ENCODE measurements at places on chromosomes 7 and 10.

- DNase-seq: no peak
These were observed 37.0 kb downstream of the PFKP start for GRCh38 chr10:3104251-3104918.

GRCh38 chr7:3683546-3684539 is 382.8 kb downstream of the SDK1 start:
- no peak for DNase-seq

- no peak for DNase-seq
These were observed 166.5 kb downstream of the LSM5 start for GRCh38 chr7:32323712-32324111.

DNA sequence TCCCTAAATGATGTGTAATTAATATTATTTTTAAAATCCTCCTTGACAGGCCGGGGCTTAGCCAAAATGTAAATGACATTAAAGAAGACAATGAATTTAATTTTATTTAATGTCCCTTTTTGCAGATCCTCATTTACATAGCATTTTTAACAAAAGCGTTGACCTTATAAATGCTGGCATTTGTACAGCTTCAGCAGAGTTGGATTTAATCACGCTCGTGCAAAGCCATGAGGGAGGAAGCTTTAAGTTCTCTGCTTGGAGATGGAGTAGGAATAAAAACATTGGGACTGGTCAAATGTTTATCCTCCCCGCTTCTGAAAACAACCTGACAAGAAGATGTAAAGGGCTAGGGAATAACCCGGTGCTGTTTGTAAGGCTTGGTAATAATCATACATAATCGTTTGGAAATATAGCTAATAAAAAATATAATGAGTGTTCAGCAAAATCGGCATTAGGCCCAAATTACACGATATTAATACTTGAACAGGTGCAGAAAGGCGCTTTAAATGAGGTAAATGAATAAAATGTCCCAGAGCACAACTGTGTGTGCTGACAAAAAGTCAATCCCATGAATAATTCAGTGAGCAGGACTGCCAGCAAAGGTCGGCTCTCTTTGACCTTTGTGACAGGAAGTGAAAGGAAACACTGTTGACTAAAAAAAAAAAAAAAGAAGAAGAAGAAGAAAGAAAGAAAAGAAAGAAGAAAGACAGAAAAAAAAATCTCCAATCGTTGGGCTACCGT is 11.5 kb downstream of the EBF3 start:
- DNase-seq: no peak

GRCh38 chr7:14626076-14626475 is 276.5 kb downstream of the DGKB start:
- no peak for DNase-seq

GRCh38 chr7:140923358-140924006 is 1.2 kb downstream of the BRAF start:
- DNase-seq: no peak

DNA sequence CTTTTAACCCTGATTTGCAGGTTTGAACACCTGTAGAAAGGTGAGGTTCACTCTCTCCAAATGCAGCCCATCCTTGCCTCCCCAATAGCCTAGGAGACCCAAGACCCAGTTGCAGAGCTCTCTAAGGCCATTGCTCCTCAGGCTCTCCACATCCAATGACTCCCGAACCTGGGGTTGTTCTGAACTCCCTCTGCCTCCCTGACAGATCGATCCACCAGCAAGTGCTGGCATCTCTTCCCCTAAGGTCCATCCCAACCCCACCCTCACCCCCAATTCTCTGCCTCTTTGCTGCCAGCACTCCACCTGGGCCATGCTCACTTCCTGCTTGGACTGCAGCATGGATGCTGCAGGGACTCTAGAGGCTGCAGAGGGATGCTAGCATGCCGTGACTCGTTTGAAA is 19.3 kb upstream of the FAM170B start:
- no peak for DNase-seq

DNA sequence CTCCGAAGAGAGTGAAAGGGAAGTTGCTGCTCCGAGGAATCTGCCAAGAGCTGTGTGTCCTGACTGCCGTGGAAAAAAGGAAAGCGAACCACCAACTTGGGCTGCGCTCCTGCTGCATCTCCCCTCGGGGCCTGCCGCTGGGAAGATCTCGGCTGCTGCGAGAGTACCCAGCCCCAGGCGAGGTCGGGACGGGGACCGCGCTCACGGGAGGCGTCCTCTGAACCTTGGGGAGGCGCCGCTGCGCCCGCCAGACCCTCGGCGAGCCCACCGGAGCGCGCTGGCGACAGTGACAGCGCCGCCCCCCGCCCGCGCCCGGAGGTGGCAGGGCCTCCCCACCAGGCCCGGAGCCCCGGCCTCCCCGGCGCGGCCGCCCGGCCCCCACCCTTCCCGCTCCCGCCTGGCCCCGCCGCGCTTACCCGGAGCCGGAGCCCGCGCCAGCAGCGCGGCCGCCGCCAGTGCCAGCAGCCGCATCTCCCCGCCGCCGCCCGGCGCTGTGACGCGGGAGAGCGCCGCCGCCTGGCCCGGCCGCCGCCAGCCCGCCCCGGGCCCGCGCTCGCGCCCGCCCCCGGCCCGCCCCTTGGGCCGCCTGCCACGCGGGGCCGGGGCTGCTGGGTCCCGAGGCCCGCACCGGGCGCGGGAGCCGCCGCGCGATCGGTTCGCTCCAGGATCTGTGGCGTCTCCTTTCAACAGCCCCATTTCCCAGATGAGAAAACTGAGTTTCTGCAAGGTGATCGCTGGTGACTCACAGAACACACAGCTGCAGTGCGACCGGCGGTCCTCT is at the start of gene VSTM4:
TSS of gene VSTM4 (minus strand) at position 508 of the 781 bp plus-strand sequence. CDS start at position 471, 37 bp downstream.
- DNase-seq: no peak

DNA sequence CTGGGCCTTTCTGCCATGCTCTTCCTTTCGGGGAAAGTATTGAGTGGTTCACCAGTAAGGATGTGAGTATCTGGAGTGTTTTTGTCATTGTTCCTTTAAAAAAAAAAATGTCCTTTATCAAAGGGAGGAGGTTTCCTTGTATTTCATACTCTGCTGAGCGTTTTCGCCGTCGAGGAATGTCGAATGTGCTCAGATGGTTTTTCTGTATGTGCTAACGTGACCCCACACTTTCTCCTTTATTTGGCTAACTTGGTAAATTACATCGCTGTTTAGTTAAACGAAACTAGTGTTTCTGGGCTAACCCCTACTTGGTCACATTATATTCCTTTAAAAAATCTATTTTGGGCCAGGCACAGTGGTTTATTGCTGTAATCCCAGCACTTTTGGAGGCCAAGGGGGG is 45.9 kb downstream of the INPP5A start:
- no peak for DNase-seq

GRCh38 chr10:132140167-132140925 is 46.4 kb upstream of the DPYSL4 start:
- no peak for DNase-seq

- DNase-seq: no peak
These were observed 79.6 kb downstream of the BMPR1A start for GRCh38 chr10:86836044-86836443.

DNA sequence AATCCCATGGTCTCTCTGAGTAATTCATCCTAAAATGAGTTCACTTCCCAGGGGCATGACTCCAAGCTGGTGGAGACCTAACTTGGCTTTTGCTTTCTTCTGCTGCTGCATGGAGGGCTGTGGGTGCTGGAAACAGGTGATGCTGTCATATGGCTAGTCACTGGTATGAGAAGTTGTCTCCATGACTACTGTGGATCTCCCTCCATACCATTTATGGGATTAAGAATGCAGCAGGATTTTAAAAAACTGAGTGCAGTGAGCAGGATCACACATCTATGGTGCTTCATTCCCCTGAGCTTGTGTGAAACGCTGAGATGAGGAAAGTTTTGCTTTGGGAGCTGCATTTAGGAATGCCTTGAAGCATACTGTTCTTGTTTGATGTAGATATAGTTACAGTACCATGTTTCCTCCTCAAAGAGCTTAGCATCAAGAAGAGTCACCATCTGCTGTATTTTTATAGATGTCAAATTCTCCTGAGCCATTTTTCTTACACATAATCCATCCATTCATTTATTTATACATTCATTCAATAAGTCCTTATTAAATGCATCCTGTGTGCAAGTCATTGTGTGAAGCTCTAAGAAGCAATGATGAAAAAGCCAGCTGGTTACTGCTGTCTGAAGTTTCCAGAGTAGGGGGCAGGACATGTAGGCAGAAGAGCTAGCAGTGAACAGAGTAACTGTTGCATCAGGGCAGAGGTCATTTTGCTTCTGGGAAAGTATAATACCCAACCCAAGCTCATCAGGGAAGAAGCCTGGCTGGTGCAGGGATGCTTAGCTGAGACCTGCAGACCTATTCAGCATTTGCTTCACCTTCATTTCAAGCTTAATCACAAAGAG is 534.8 kb downstream of the AUTS2 start:
- no peak for DNase-seq

- DNase-seq: no peak
These were observed 23.1 kb downstream of the SKIDA1 start for GRCh38 chr10:21502348-21502740.

GRCh38 chr7:101308245-101309085 is 13.1 kb downstream of the IFT22 start:
- DNase-seq: no peak

DNA sequence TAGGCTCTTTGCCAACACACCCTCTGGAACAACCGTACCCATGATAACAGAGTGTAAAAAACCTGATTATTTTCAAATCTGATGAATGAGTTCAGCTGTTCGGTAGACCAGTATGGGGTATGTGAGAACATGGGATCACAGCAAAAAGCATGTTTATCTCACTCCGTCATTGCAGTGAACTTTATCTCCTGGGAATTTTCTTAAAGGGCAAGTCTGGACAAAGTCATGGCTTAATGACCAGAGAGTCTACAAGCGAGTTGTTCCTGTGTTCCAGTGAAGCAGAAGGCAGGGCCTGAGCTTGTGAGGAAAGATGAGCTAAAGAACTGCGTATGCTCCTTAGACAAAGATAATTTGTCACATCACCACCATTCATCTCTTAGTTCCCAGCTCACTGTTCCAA is 219.7 kb downstream of the TRIL start:
- DNase-seq: no peak

GRCh38 chr10:97149079-97149531 is 36.7 kb downstream of the SLIT1 start:
- no peak for DNase-seq

GRCh38 chr10:118966076-118966849 is 63.3 kb upstream of the NANOS1 start:
- no peak for DNase-seq

- no peak for DNase-seq
These were observed 59.5 kb upstream of the HECTD2 start for GRCh38 chr10:91350651-91351081.

- no peak for DNase-seq
These were observed 21.2 kb downstream of the HEPACAM2 start for GRCh38 chr7:93205046-93205445.

DNA sequence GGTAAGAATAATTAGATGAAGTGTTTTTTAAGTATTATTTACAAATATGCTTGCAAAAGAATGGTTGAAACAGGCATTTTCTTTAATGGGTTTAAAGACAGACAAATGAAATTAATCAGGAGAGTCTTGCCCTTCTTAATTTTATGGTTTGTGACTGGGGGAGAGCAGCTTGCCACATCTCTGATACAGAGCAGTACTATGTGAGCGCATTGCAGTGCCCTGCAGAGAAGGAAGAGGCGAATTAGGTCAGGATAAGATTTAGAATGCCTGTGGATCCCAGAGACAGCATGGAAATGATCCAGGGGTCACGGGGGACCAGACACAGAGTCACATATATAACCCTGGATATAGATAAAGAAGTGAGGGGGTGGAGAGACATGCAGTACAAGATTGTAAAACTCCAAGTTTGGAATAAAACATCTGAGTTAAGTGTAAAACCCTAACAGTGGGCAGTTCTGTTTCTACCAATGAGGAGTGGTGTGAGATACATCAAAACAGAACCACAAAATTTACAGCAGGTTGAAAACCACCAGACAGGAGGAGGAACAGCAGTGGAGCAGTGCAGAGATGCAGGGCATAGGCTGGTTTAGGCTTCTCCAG is 125.5 kb downstream of the FAM204A start:
- DNase-seq: no peak

DNA sequence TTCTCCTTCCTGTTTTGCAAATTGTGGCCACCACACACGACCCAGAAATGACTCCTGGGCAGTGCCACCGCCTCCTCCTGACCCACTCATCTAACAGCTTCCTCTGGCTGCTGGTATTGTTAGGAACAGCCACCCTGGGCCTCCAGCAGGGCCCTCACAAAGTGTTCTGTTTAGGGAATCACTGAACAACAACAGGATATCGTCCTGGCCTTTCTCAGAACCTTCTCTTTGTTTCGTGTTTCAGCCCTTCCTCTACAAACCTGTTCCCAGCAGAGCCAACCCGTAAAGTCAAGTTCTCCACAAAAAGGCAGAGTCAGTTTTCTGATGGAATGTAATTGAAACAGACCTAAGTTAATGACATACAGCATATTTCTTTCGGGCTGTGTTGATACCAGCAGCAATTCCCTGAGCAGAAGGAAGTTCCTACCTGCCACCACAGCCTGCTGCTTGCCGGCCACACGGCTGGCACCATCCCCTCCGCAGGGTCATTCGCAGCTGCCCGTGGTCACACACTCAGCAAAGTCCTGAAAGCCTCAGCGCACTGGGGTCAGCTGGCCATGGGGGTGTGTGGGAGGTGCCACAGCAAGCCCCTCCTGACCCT is 91.7 kb upstream of the PITRM1 start:
- DNase-seq: no peak

GRCh38 chr10:104750291-104750690 is 109.2 kb downstream of the SORCS3 start:
- DNase-seq: no peak

GRCh38 chr10:58952747-58953466 is 223.5 kb upstream of the PHYHIPL start:
- DNase-seq: no peak

DNA sequence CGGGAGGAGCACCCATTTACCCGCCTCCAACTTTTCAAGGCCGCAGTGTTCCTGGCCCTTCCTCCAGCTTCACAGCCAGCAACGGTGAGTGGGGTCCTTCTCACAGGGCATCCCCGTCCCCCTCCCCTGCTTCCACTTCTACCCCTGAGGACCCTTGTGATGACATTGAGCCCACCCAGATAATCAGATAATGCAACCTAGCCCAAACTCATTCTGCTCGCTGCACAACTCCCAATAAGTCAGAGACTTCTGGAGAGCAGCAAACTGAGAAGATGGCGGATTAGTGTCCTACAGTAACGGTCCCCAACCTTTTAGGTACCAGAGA is 74.5 kb downstream of the OAT start:
- no peak for DNase-seq

DNA sequence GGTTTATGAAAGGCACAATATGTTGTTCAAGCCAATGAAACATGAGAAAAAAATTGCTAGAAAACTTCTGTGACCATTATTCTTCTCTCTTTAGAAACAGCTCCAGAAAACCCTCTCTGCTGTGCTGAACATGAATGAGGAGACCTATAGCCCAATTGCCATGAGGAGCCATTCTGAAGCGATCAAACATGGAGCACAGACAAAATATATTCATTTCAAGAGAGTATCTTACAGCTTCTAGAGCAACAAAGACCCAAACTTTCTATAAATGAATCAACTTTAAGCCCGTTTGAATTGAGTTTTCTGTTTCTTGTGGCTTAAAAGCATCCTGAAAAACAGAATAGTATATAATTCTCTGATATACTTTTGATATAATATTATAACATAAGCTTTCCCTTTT is 83.4 kb upstream of the UCN3 start:
- no peak for DNase-seq

GRCh38 chr7:18536486-18536885 is 40.9 kb downstream of the HDAC9 start:
- no peak for DNase-seq

- no peak for DNase-seq
These were observed 94.9 kb downstream of the NKX6-2 start for GRCh38 chr10:132690821-132691610.

GRCh38 chr10:44824607-44825006 is 86.5 kb upstream of the TMEM72 start:
- no peak for DNase-seq

- no peak for DNase-seq
These were observed 71.2 kb downstream of the SHH start for GRCh38 chr7:155741082-155741481.

Measured in esophagus squamous epithelium (tissue), 5 donors.